ENCODE measurements at places on chromosomes 7 and 10.
A peak's percentile ranks its signal among the peaks of the same experiment; 100 is the strongest.

DNA sequence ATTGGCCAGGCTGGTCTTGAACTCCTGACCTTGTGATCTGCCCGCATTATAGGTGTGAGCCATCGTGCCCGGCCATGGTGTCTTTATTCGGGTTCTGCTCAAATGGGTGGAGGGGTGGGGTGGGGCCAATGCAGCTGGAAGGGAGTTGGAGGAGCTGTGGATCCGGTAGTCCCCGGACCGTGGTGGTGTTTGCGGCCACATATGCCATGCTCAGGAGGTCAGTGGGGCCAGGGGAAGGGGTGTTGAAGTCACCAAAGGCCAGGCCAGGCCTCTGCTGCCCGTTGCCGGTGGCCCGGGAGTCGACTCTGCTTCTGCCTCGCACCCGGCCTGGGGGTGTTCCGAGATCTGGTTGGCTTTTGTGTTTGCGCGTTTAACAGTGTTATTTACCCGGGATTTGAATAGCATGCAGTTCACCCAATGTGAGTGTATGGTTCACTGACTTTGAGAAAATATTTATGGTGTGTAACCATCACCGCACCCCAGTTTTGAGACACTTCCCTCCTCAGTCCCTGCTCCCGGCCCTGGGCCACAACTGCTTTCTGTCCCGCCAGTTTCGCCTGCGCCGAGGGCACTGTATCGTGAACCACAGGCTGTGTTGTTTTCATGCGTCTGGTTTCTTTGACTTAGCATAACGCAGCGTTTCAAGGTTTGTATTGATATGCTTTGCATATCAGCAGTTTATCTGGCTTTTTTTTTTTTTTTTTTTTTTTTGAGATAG, 10.7 kb downstream of the INPP5A start:
- no peaks in the 10 kb centered on the region for H3K36me3 ChIP-seq
- no peak for DNase-seq
- no peak overlapping the region for H3K27ac ChIP-seq

- H3K27me3 ChIP-seq, result peaks cover 43% of the 10 kb centered on the region
- no peaks in the 10 kb centered on the region for H3K36me3 ChIP-seq
- peaks cover 10% of the 10 kb centered on the region for H3K4me1 ChIP-seq
- no peak for DNase-seq
Measured at GRCh38 chr10:35640951-35641675, 983 bp downstream of the FZD8 start.

- H3K36me3 ChIP-seq, result no peaks in the 10 kb centered on the region
- peaks cover 5% of the 10 kb centered on the region for H3K27me3 ChIP-seq
- DNase-seq, result no peak
- H3K4me3 ChIP-seq, result no peak overlapping the region
Measured at GRCh38 chr10:48470115-48470892, 134.6 kb downstream of the ARHGAP22 start.

GRCh38 chr10:102406815-102407214, 11.3 kb downstream of the NFKB2 start:
- no peak for DNase-seq
- peak overlapping the region; percentile 41 for H3K27ac ChIP-seq
- no peak overlapping the region for H3K4me3 ChIP-seq
- peaks cover 51% of the 10 kb centered on the region for H3K4me1 ChIP-seq
- peaks cover 5% of the 10 kb centered on the region for H3K36me3 ChIP-seq

DNA sequence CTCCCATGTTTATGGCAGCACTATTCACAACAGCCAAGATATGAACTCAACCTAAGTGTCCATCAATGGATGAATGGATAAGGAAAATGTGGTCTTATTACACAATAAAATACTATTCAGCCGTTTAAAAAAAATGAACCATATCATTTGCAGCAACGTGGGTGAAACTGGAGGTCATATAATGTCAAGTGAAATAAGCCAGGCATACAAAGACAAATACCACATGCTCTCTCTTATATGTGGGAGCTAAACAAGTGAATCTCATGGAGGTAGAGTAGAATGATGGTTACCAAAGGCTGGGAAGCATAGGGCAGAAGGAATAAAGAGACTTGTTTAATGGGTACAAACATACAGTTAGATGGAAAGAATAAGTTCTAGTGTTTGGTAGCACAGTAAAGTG, 699.1 kb downstream of the NRG3 start:
- H3K4me1 ChIP-seq, result no peaks in the 10 kb centered on the region
- H3K27me3 ChIP-seq, result no peaks in the 10 kb centered on the region
- no peak overlapping the region for H3K4me3 ChIP-seq
- DNase-seq, result no peak
- no peaks in the 10 kb centered on the region for H3K36me3 ChIP-seq
- no peak overlapping the region for H3K27ac ChIP-seq

DNA sequence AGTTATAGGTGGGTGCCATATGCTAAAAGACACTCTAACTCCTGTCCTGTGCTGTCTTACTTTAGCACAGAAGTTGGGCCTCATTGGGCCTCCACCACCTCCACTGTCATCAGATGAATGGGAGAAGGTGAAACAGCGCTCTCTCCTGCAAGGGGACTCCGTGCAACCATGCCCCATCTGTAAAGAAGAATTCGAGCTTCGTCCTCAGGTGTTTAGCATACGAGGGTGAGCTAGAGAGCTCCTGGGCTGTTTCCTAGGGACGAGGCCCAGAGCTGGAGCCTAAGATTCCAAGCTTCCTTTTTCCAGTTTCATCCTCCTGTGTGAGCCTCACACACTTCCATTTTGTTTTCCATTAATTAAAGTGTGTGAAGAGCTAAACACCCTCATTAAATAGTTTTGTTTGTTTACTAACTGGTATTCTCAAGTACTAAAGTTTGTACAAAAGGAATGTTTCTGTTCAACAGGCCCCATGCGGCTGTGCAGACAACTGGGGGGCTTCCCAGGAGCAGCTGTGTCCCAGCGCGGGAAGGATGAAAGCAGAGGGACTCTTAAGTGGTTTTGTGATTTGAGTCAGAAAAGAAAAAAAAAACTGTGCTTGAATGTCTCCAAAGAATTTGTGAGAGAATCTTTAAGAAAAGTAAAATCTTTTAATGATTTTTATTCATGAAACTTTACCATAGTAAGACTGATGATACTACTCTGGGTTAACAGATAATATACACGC, 14.1 kb downstream of the RNF32 start:
- no peak overlapping the region for H3K27ac ChIP-seq
- H3K4me3 ChIP-seq, result no peak overlapping the region
- no peaks in the 10 kb centered on the region for H3K36me3 ChIP-seq
- no peaks in the 10 kb centered on the region for H3K4me1 ChIP-seq

DNA sequence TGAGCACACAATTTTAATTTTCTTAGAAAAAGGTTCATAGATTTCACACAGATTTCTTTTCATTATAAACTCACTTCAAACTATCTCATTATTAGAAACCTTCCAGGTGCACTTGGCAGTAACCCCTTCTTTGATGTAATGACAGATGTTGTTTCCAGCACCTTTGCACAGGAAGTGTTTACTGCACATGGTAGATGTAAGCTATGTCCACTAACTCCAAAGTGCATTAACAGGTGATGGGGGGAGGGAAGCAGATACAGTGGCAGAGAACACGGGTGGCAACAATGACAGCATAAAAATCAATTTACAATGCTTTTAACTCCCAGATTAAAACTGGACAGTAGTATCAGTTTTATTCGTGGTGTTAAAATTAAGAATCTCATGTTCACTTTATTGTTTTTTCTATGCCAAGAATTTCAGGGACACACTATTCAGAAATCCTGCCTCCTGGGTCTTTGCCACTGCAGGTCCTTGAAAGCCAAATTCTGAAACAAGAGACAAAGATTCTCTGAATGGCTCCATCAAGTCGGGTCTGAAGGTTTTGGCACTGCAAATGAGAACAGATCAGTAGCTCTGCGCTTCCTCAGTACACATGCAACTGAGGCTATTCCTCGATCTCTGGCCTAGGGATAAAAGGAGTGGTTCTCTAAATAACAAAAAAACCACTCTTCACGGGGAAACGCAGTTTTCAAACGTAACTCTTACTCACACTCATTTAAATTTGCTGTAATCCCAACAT, 187.7 kb downstream of the JAZF1 start:
- no peaks in the 10 kb centered on the region for H3K27me3 ChIP-seq
- H3K4me1 ChIP-seq, result peaks cover 54% of the 10 kb centered on the region
- no peak overlapping the region for H3K4me3 ChIP-seq
- H3K36me3 ChIP-seq, result peaks cover 5% of the 10 kb centered on the region
- H3K27ac ChIP-seq, result no peak overlapping the region

GRCh38 chr7:130891254-130892094, 157.5 kb upstream of the KLF14 start:
- DNase-seq, result no peak
- peaks cover 78% of the 10 kb centered on the region for H3K4me1 ChIP-seq
- H3K27ac ChIP-seq, result peak overlapping the region; percentile 61
- H3K27me3 ChIP-seq, result no peaks in the 10 kb centered on the region
- H3K36me3 ChIP-seq, result peaks cover 55% of the 10 kb centered on the region

GRCh38 chr10:515674-516073, 173.8 kb downstream of the DIP2C start:
- H3K4me1 ChIP-seq, result peaks cover 19% of the 10 kb centered on the region
- no peak overlapping the region for H3K4me3 ChIP-seq
- no peak for DNase-seq

- no peaks in the 10 kb centered on the region for H3K4me1 ChIP-seq
- H3K27me3 ChIP-seq, result peaks cover 39% of the 10 kb centered on the region
- no peak overlapping the region for H3K27ac ChIP-seq
Measured at GRCh38 chr7:3431306-3431705, 130.3 kb downstream of the SDK1 start.

DNA sequence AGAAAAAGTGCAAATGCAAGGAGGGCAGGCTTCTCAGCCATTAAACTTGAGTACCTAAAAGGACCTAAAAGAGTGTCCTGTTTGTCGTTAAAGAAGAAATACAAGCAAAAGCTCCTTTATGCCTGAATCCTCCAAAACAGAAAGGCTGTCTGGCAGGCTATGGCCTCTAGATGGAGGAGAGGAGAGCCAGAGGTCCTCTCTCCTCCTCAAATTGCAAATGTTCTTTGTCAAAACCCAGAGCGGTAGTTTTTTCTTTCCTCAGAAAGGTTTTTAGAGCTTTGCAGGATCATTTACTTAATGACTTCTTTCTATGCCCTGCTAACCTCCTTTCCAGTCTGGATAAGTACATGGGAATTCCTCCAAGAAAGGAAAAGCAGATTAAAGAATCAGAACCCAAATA, 1.9 kb upstream of the SORCS1 start:
- H3K4me3 ChIP-seq, result no peak overlapping the region
- H3K27ac ChIP-seq, result no peak overlapping the region
- DNase-seq, result no peak

GRCh38 chr7:132777414-132777813, 201.1 kb upstream of the PLXNA4 start:
- DNase-seq, result no peak
- H3K4me3 ChIP-seq, result no peak overlapping the region
- H3K27me3 ChIP-seq, result peaks cover 18% of the 10 kb centered on the region
- peak overlapping the region; percentile 18 for H3K27ac ChIP-seq
- peaks cover 8% of the 10 kb centered on the region for H3K4me1 ChIP-seq
- H3K36me3 ChIP-seq, result no peaks in the 10 kb centered on the region

- H3K4me1 ChIP-seq, result peaks cover 3% of the 10 kb centered on the region
- no peak overlapping the region for H3K27ac ChIP-seq
- H3K27me3 ChIP-seq, result no peaks in the 10 kb centered on the region
- DNase-seq, result no peak
- peaks cover 6% of the 10 kb centered on the region for H3K36me3 ChIP-seq
- no peak overlapping the region for H3K4me3 ChIP-seq
Measured at GRCh38 chr7:668139-668931, 58.2 kb upstream of the DNAAF5 start.

GRCh38 chr10:72048450-72049124, 39.8 kb downstream of the SPOCK2 start:
- peak overlapping the region; percentile 42 for H3K27ac ChIP-seq
- no peaks in the 10 kb centered on the region for H3K27me3 ChIP-seq
- peak; percentile 85 for DNase-seq
- H3K4me1 ChIP-seq, result no peaks in the 10 kb centered on the region

DNA sequence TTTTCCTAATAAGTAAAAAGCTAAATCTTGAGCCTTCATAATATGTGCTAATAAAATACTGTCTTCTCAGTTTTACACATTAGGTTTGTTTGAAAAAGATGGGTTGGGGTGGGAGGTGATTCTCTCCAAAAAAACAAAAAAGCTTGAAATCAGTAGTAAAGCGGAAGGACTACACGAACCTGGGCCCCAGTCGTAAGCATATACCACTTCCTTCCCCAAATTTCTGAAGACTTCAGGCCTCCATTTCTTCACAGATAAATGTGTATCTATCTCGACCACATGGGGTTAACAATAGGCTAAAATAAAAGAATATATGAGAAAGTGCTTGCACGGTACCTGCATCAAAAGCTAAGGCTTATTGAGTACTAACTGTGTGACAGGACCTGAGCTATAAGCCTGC, 51.6 kb upstream of the PAX2 start:
- no peak overlapping the region for H3K27ac ChIP-seq
- H3K36me3 ChIP-seq, result no peaks in the 10 kb centered on the region
- H3K4me3 ChIP-seq, result no peak overlapping the region
- peaks cover 24% of the 10 kb centered on the region for H3K27me3 ChIP-seq

DNA sequence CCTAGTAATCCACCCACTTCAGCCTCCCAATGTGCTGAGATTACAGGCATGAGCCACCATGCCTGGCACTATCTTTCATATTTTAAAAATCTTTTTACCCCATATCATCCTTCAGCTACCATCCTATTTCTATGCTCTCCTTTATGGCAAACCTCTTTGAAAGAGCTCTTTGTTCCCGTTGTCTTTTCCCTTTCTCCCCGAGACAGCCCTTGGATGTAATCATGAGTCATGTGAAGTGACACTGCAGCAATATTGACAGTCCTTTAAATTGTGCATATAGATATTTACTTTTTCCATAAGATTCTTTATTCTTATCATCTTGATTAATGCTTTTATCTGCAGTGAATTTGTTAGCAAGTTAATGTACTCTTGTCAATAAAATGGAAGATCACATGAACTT, 286.6 kb downstream of the ANKRD7 start:
- H3K27ac ChIP-seq, result no peak overlapping the region

- H3K36me3 ChIP-seq, result no peaks in the 10 kb centered on the region
- H3K4me3 ChIP-seq, result no peak overlapping the region
- DNase-seq, result no peak
- H3K4me1 ChIP-seq, result no peaks in the 10 kb centered on the region
Measured at GRCh38 chr10:109974504-109975191, 33.1 kb upstream of the ADD3 start.
